H1 (cell line): ENCODE measurements at places on chromosomes 7 and 10. TPM values are rescaled to one million over a fixed set of nuclear protein-coding genes. Genes with fewer than 3 reads are reported as not detected.

DNA sequence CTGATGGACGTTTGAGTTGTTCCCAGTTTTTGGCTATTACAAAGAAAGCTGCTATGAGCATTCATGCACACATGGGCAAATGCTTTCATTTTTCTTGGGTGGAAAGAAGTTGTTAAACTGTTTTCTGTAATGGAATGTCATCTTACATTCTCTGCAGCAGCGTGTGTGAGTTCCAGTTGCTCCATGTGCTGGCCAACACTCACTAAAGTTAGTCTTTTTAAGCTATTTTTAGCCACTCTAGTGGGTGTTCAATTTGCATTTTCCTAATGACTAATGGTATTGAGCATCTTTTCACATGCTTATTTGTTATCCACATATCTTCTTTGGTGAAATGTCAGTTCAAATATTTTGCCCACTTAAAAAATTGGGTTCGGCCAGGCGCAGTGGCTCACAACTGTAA, 82.8 kb upstream of the COL13A1 start:
- no peak for DNase-seq
- no peak overlapping the region for H3K4me3 ChIP-seq
- H3K27me3 ChIP-seq, result no peaks in the 10 kb centered on the region
- no peaks in the 10 kb centered on the region for H3K4me1 ChIP-seq
- H3K36me3 ChIP-seq, result no peaks in the 10 kb centered on the region

DNA sequence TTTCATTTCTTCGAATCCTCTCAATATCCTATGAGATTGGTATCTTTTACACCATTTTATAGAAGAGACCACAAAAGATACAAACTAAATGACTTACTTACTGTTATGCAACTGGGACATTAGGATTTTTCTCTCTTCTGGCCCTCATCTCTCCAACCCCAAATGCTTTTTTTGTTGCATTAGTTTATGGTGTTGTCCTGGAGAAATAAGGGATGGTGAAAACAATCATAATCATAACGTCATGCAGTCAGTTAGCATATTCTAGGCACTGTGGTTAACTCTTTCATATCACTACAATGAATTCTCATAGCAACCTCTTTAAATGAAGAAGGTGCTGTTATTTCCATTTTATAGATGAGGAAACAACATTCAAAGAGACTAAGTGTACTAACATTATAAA, 104.6 kb downstream of the PON1 start:
- H3K36me3 ChIP-seq, result no peaks in the 10 kb centered on the region
- no peak overlapping the region for H3K27ac ChIP-seq
- no peak for DNase-seq
- no peaks in the 10 kb centered on the region for H3K4me1 ChIP-seq
- no peak overlapping the region for H3K4me3 ChIP-seq
- H3K27me3 ChIP-seq, result no peaks in the 10 kb centered on the region

- H3K36me3 ChIP-seq, result no peaks in the 10 kb centered on the region
- H3K4me3 ChIP-seq, result no peak overlapping the region
- no peaks in the 10 kb centered on the region for H3K27me3 ChIP-seq
- H3K27ac ChIP-seq, result no peak overlapping the region
Observed at GRCh38 chr7:1419688-1420087, 39.6 kb downstream of the MICALL2 start.

DNA sequence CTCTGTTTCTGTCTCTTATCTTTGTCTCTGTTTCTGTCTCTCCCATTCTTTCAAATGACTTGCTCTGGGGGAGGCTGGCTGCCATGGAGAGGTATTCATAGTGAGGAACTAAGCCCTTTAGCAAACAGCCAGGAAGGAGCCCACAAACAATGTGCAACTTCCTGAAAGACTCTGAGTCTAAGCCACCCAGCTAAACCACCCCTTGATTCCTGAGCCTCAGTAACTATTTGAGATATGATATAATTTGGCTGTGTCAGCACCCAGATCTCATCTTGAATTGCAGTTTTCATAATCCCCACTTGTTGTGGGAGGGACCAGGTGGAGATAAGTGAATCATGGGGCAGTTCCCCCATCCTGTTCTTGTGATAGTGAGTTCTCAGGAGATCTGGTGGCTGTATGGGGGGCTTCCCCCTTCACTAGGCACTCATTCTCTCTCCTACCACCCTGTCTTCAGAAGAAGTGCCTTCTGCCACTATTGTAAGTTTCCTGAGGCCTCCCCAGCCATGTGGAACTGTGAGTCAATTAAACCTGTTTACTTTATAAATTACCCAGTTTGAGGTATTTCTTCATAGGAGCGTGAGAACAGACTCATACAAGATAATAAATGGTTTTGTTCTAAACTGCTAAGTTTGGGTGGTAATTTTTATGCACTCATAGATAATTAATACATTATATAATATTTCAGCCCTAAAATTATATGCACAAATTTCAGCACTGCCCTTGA, 121.2 kb upstream of the FOXP2 start:
- no peaks in the 10 kb centered on the region for H3K4me1 ChIP-seq
- H3K27ac ChIP-seq, result no peak overlapping the region
- no peaks in the 10 kb centered on the region for H3K36me3 ChIP-seq

- no peaks in the 10 kb centered on the region for H3K36me3 ChIP-seq
- no peaks in the 10 kb centered on the region for H3K4me1 ChIP-seq
- H3K4me3 ChIP-seq, result no peak overlapping the region
Observed at GRCh38 chr10:2121929-2122328, 384.6 kb upstream of the ADARB2 start.

DNA sequence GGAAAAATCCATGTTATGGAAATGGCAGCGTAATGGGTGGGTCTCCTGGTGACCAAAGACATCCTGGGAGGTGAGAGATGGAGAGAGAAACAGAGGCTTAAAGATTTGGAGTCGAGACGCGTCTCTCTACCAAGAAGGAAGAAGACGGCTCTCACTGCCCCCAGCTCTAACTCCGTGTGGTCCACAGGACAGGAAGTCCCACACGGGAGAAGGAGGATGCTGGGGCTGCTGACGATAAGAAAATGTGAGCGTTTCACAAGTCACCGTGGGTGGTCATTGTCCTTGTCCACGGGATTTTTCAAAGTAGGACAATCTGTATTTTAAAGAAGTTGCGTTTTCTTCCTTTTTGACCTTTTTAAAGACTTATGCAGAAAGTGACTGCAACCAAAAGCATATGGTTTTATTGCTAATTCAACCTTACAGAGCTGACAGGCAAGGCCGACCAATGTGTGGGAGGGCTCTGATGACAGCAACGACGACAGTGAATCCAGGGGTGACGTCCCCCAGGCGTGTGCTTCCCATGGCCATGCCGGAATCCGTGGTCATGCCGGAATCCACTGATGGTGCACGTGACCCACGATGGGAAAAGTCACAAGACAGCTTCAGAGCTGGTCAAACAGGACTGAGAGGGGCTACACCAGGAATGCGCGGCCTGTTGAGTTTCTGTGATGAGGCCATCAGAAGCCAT, 341.2 kb downstream of the PTPRN2 start:
- H3K4me1 ChIP-seq, result no peaks in the 10 kb centered on the region; the same call in 1 of the 2 replicates
- no peaks in the 10 kb centered on the region for H3K27me3 ChIP-seq
- DNase-seq, result no peak
- H3K27ac ChIP-seq, result no peak overlapping the region
- H3K4me3 ChIP-seq, result no peak overlapping the region
- no peaks in the 10 kb centered on the region; the same call in 1 of the 2 replicates for H3K36me3 ChIP-seq

DNA sequence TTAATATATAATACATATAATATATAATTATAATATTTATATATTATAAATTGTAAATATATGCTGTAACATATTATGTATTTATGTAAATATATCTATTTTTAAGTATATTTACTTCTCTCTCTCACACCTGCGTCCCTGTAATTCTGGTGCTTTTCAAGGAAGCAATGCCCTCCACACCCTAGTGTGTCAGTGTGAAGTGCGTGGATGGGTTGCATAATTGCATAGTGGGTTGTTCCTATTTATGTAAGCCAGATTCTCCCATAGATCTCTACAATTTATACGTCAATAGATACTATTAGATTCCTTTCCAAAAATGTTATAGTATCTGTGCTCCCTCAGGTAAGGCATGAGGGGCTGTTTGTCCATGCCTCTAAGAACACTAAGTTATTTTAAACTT, 49.9 kb upstream of the CPN1 start:
- H3K4me1 ChIP-seq, result no peaks in the 10 kb centered on the region
- H3K27ac ChIP-seq, result no peak overlapping the region
- no peak for DNase-seq

- H3K27ac ChIP-seq, result no peak overlapping the region
- no peak for DNase-seq
- H3K27me3 ChIP-seq, result no peaks in the 10 kb centered on the region
- no peaks in the 10 kb centered on the region; the same call in 1 of the 2 replicates for H3K36me3 ChIP-seq
- peaks cover 36% of the 10 kb centered on the region for H3K4me1 ChIP-seq
Observed at GRCh38 chr7:101865455-101865854, 48.0 kb downstream of the CUX1 start.

DNA sequence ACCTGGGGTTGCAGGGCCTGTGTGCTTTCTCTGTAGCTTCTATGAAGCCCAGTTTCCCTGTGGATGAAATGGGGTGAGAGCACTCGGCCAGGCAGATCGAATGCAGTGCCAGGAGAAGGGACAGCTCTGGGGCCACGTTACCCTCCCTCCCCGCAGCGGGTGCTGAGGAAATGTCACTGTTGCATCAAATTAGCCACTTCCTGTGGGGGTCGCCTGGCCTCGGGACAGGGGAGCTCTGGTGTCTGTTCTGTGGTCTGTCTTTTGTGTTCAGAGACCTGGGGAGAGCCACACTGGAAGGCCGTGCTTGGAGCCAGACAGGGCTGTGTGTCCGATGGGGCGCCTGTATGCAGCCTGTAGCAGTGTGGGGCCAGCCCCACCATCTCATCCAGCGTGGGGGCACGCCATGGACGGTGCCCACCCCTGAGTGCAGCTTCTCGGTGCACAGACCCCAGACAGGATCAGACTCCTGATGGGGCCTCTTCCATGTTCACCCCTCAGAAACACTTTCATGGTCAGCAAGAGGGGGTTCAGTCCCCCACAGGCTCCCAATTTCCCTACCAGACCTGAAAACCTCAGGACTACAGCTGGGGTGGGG, 13.6 kb downstream of the TTYH3 start:
- H3K4me1 ChIP-seq, result peaks cover 3% of the 10 kb centered on the region
- DNase-seq, result no peak
- H3K4me3 ChIP-seq, result no peak overlapping the region
- H3K27me3 ChIP-seq, result no peaks in the 10 kb centered on the region

DNA sequence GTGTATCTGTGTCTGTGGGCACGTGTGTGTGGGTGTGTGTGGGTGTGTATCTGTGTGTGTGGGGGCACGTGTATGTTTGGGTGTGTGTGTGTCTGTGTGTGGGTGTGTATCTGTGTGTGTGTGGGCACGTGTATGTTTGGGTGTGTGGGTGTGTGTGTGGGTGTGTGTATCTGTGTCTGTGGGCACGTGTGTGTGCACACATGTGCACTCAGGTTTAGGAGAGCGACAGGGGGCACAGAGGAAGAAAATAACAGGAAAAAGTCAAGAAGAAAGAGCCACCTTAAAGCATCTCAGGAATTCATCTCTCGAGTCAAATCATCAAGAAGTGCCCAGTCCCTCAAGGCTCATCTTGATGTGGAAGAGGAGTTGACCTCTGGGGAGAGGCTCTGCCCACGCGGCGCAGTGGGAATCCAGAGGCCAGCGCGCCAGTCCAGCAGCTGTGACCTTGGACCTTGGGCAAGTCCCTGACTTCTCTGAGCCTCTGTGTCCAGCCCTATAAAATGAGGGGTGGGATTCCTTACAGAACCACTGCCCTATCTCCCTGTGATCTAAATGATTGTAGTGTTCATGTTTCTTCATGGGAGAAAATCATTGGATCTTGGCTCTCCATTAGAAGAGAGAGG, 147.8 kb downstream of the RGS10 start:
- H3K27me3 ChIP-seq, result no peaks in the 10 kb centered on the region
- DNase-seq, result no peak
- H3K4me1 ChIP-seq, result no peaks in the 10 kb centered on the region
- H3K4me3 ChIP-seq, result no peak overlapping the region
- no peaks in the 10 kb centered on the region for H3K36me3 ChIP-seq
- no peak overlapping the region for H3K27ac ChIP-seq

The FBXL13 gene
- total RNA-seq, result 1.2 and 2.8 TPM in 2 replicates

The NEURL1 gene
- total RNA-seq, result 0.58 and 0.73 TPM in 2 replicates

The ZEB1 gene
- 0.15 and 0.23 TPM in 2 replicates for total RNA-seq

The STEAP2 gene
- total RNA-seq, result 17.4 and 18.4 TPM in 2 replicates

The ACHE gene
- total RNA-seq, result 4.3 and 4.8 TPM in 2 replicates

The ZNF398 gene
- 62.2 and 63.5 TPM in 2 replicates for total RNA-seq
